Trophoblast cell (in vitro differentiated cells and primary cell): ENCODE measurements at places on chromosomes 1 and 21.

DNA sequence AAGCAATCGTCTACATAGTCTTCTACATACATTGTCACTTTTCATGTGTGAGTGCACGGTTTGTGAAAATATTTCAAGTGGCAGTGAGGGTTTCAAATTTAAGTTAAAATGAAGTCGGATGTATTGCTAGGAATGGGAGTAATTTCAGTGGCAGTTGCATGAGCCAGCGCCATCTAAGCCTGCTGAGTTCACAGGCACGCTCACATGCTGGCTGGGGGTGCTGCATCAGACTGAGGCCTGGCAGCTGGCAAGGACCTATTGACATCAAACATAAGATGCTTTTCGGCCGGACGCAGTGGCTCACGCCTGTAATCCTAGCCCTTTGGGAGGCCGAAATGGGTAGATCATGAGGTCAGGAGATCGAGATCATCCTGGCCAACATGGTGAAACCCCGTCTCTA lies 80.7 kb downstream of the UBE4B start:
- DNase-seq = no peak

GRCh38 chr1:185734929-185735700 lies 924 bp downstream of the HMCN1 start:
- peak; percentile 67 for DNase-seq

- DNase-seq = peak; percentile 26
These were observed 825.9 kb downstream of the PLA2G4A start for GRCh38 chr1:187654635-187655034.

GRCh38 chr1:6385488-6386191 lies 7.9 kb downstream of the ACOT7 start:
- DNase-seq = peak; percentile 98

- no peak for DNase-seq
These were observed 51.8 kb downstream of the SLAMF6 start for GRCh38 chr1:160471253-160471652.

DNA sequence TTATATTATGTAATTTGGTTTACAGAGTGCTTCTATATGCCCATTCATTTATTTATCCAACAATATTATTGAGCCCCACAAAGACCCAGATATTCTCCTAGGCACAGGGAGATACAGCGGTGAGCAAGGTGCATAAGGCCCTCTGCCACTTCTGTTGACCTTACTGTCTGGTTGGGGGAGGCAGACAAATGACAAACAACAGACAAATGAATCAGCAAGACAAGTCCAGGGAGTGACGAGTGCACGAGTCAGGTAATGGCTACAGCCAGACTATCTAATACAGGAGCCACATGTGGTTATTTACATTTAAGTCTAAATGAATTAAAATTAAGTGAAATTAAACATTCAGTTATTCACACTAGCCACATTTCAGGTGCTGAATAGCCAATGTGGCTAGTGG lies 22.0 kb upstream of the BCAR3 start:
- no peak for DNase-seq

GRCh38 chr1:80050085-80050484 lies 1043.6 kb upstream of the ADGRL4 start:
- DNase-seq = peak; percentile 3

- DNase-seq = no peak
These were observed 7.1 kb downstream of the ERVH48-1 start for GRCh38 chr21:42918291-42918690.

GRCh38 chr21:16768096-16768495 lies 744.7 kb upstream of the CXADR start:
- no peak for DNase-seq

- DNase-seq = no peak
These were observed 172.6 kb downstream of the SLC44A5 start for GRCh38 chr1:75438355-75438754.

DNA sequence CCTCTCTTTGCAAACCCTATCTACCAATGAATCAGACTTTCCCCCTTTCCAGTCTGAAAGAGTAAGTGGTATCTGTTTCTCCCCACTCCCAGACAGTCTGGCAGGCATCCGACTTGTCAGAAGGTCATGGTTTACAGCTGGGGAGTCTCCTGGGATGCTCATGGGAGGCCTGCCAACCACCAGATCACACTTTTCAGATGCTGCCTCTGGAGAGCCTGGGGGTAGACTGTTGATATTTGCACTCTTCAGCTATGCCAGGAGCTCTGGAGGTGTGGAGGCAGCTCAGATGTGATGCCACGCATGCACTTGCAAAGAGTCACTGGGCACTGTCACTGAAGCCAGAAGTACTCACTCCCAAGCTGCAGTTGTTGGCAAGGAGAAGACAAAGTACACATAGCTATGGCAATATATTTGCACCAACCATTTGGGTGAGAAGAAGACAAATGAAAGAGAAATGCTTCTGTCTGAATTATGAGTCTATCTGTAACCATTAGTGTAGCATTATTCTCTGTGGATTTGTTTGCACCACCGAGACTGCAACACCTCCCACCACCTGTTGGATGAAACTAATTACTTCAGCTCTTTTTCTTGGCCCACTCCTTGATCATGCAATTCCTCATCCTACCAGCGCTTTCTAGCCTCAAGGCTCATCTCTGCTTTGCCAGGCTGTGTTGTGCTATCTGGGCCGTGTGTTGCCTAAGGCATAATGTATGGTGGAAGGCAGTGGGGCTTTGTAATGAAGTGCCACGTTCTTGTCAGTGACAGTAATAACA lies 133.0 kb upstream of the SPAG17 start:
- no peak for DNase-seq

DNA sequence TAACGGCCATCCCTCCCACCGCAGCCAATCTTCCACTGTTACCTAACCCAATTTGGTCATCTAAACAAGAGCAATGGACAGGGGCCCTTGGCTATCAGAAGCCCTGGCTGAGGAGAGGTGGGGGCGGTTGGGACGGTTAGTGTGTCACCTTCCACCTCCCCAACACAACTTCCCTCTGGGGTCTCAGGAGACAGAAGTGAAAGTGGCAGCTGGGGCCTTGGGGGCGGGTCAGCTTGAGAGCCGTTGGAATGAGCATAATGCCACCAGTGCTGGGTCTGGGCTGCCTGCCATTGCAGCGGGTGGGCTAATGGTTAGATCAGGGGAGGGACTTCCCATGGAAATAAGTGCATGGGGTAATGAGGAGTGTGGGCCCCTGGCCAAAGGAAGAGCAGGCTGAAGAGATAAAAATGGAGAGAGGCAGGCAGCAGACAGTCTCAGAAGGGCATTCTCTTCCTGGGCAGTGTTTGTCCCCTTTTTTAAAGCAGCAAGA lies 7.9 kb downstream of the MEF2D start:
- no peak for DNase-seq

DNA sequence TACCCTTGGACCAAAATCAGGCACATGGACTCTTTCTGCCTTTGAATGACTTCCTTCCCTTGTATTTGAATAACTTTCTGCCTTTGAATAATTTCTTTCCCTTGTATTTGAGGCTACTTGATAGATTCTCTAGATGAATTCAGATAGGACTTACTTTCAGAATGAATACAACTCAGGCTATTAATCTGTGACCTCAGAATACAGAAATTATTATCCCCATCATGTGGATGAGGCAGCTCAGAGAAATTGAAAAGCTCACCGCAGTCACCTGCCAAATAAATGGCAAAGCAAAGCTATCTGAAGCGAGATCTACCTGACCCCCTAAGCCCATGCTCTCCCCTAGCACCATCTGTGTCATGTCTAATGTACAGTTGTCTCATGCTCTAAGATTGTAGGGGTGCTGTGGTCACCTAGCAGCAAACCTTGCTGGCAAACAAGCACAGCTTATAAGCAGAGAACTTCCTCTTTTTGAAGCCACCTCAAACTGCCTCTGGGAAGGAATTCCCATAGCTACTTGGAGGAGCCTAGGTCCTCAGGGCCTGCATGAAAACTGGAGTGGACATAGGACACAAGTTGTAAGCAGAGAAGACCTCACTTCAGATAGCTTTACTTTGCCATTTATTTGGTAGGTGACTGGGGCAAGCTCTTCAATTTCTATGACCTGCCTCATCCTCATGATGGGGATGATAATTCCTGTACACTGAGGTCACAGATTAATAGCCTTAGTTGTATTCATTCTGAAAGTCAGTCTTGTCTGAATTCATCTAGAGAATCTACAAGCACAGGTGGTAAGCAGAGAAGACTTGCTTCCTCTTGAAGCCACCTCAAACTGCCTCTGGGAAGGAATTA lies 66.1 kb downstream of the FASLG start:
- no peak for DNase-seq

- DNase-seq = no peak
These were observed 51.8 kb downstream of the LGR6 start for GRCh38 chr1:202245391-202245790.

DNA sequence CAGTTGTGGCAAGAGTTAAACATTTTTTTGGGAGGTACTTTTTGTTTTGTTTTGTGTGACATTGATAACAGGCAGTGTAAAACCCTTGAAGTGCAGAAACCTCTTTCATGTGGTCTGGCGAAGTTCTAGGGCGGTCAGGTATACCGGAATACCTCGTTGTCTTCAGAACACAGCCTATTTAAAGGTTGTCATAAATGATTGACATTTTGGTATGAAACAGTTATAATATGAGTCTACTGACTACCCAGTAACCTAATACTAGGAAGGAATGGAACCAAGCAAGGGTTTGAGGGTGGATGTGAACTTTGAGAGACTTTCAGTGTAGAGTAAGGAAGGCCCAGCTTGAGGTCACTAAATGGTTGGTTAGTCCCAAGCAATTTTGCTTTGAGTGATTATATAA lies 40.5 kb downstream of the PATJ start:
- DNase-seq = no peak

DNA sequence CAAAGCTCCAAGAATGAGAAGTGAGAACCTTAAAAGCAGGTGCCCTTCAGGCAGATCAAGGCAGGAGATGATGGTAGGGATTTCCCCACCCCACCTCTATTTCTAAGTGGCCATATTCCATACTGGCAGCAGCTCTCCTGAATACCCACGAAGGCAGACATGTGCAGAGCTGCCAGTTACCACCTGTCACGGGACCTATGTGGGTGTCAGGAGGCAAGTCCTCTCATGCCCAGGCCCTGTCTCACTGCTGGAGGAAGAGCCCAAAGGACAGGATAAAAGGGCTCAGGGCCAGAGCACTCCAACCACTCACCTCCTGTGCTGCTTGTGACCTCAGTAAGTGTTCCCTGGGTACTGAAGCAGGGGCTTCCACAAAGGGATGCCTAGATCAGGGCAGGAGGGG lies 721 bp upstream of the LCE1B start:
- no peak for DNase-seq

GRCh38 chr1:226063224-226063976 lies 884 bp downstream of the H3-3A start:
- peak; percentile 41 for DNase-seq

DNA sequence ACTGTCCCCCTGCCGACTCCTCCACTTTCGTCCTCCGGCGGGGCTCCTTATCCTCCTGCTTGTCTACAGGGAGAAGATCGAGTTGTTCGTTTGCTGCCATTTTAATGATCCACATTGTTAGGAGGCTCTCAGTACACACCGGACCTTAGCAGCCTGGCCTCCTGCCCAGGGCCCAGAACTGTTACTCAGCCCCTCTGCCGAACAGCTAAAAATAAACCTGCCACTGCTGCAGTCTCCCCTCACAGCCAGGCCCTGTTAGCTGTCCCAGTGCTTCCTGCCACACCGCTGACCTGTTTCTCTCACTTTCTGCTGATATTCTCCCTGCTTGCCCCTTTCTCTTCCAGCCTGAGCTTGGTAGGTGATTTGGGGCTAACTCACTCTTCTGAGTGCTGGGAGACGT lies 8.3 kb downstream of the MAPKAPK2 start:
- DNase-seq = no peak

DNA sequence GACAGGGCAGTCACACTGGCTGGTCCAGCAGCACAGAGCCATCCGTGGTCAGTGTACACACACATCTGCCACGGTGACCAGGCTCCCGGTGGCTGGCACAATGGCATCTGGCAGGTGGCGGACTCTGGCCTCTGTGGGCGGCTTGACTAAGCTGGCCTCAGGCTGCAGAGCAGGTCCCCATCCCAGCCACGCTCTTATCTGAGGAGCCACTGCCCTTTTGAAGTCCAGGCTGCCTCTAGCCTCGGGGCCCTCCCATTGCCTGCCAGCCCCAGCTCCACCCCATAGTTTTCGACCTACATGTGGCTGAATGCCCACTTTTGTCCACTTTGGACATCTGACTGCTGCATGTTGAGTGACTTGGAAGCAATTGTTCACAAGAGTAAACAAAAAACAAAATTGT lies 29.9 kb upstream of the EDN2 start:
- DNase-seq = peak; percentile 36

DNA sequence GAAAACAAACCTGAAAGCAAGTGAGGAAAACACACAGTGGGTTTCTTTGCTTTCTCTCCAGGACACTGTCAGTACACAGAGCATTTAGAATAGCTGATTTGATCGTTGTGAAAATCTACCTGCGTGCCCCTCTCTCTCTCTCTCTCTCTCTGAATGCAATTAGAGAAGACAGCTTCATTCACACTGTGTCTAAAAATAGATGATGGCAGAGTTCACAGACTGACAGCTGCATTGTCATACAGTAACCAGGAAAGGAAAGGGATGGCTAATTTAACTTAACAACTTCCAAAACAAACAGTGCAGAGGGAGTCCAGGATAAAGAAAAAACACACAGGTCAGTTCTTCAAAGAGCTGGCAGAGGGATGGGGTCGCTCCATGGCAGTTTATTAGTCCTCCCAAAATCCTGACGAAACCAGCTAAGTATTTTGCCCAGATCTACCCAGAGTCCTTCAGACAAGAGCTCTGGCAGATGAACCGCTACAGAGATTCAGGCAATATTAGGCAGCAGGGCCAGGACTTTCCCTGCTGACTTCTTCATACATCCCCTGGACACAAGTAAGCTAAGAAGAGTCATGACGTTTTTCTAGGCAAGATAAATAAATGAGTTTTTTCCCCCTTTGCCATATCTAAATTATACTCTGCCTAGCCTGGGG lies 58.9 kb downstream of the WLS start:
- no peak for DNase-seq

DNA sequence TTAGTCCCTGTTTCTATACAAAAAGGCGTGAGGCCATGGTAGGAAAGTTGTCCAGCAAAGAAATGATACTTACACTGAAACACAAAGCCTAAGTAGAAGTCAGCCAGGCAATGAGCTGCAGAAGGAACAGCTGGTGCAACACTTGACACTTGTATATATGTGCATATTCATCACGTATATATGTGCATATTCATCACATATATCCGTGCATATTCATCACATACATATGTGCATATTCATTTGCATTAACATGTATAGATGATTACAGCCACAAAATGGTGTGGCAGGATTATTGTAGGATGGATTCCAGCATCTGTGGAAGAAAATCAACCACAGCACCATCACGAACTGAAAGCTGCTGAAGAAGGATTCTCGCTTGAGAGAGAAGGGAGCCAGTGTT lies 189.0 kb upstream of the RGS18 start:
- DNase-seq = no peak
